ENCODE measurements at places on chromosomes 2 and 18. TPM values are rescaled to one million over a fixed set of nuclear protein-coding genes. Genes with fewer than 3 reads are reported as not detected.

DNA sequence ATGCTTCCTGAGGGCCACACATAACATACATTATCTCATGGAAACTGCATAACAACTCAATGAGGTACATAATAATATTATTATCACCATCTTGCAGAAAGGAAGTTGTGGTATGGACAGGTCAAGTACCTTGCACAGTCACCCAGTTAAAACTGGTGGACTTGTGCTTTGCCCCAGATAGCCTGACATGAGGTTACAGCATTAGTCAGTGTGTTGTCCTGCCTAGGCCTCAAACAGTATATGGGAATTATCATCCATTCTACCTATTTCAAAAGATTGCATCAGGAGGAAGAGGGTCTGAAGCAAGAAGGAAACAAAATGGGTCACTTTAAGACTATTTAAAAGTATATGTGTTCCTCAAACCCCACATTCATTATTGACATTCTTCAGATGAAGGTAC is 5.4 kb upstream of the ANTXR1 start:
- H3K27ac ChIP-seq, result peak overlapping the region; percentile 6
- no peak for DNase-seq
- H3K27me3 ChIP-seq, result no peaks in the 10 kb centered on the region
- H3K4me1 ChIP-seq, result peaks cover 4% of the 10 kb centered on the region
- no peaks in the 10 kb centered on the region for H3K36me3 ChIP-seq

GRCh38 chr2:179239195-179239594 is 25.4 kb downstream of the SESTD1 start:
- no peak for DNase-seq
- no peaks in the 10 kb centered on the region for H3K36me3 ChIP-seq
- H3K4me1 ChIP-seq, result peaks cover 21% of the 10 kb centered on the region
- H3K27ac ChIP-seq, result no peak overlapping the region
- H3K4me3 ChIP-seq, result no peak overlapping the region

- DNase-seq, result peak; percentile 92
- H3K27me3 ChIP-seq, result no peaks in the 10 kb centered on the region
- peak overlapping the region; percentile 57 for H3K27ac ChIP-seq
- H3K4me1 ChIP-seq, result peaks cover 9% of the 10 kb centered on the region
- no peaks in the 10 kb centered on the region for H3K36me3 ChIP-seq
These were observed 119.1 kb downstream of the BAZ2B start for GRCh38 chr2:159497256-159497655.

PPP1R7 gene
- total RNA-seq, result 46.7 TPM

DNA sequence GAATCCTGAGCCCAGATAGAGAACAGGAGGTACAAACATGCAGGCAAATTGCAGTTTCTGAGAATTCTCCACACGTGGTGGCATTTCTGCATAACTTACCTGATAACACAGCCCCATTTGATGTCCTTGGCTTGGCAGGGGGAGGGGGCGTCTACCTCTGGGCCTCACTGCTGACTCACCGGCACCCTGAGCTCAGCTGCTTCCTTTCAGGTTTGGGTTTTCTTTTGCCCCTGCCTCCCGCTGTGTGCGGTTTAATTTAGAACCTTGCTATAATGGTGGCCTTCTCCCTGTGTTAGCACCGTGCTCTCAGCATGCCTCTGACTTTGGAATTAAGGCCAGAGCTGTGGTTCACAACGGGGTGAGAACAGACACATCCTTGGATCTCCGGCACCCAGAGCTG is 4.4 kb downstream of the CTIF start:
- peaks cover 7% of the 10 kb centered on the region for H3K36me3 ChIP-seq
- H3K27me3 ChIP-seq, result no peaks in the 10 kb centered on the region
- H3K27ac ChIP-seq, result no peak overlapping the region
- no peak for DNase-seq

- H3K36me3 ChIP-seq, result no peaks in the 10 kb centered on the region
- H3K4me1 ChIP-seq, result no peaks in the 10 kb centered on the region
- no peak for DNase-seq
These were observed 51.5 kb downstream of the ASB1 start for GRCh38 chr2:238478216-238478615.

GRCh38 chr2:236369661-236370062 is 105.5 kb upstream of the ASB18 start:
- H3K4me1 ChIP-seq, result no peaks in the 10 kb centered on the region
- H3K27ac ChIP-seq, result no peak overlapping the region
- no peak overlapping the region for H3K4me3 ChIP-seq
- H3K36me3 ChIP-seq, result no peaks in the 10 kb centered on the region
- no peak for DNase-seq
- H3K27me3 ChIP-seq, result peaks cover 17% of the 10 kb centered on the region

DNA sequence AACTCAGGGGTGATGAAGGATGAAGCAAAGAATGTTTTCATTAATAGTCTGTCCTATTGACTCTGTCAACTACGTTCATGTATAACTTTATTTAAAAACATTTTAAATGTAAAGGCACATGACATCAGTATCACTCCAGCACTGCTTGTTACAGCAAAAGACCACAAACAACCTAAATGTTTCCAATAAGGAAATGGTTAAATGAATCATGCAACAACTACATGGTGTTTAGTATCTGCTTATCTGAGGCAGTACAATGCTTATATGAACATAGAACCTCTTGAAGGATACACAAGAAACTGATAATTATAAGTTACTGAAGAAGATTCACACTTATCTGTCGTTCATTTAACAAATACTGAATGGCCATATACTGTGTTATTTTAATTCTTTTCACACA is 8.4 kb downstream of the BARD1 start:
- no peaks in the 10 kb centered on the region for H3K27me3 ChIP-seq
- DNase-seq, result no peak
- no peak overlapping the region for H3K27ac ChIP-seq
- no peaks in the 10 kb centered on the region for H3K4me1 ChIP-seq
- no peaks in the 10 kb centered on the region for H3K36me3 ChIP-seq
- no peak overlapping the region for H3K4me3 ChIP-seq

- no peak overlapping the region for H3K27ac ChIP-seq
- peaks cover 90% of the 10 kb centered on the region for H3K27me3 ChIP-seq
- peak; percentile 80 for DNase-seq
- H3K36me3 ChIP-seq, result no peaks in the 10 kb centered on the region
These were observed 990 bp upstream of the GDF7 start for GRCh38 chr2:20666005-20666303.

DNA sequence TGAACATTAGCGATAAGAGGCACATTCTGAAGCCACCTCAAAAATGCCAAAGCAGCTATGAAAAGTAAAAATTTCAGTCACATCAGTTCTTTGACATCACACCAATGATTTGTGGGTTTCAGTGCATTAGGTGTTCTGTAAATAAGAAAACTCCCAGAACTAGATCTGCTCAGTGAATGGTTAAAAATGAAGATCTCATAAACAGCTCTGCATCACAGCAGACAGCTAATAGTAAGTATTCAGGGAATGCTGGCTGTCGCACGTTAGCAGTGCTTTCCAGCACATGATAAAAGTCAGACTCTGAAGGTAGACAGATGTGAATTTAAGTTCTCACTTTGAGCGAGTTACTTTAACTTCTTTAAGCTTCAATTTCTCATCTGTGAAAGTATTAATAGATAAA is 154.9 kb downstream of the SATB2 start:
- peaks cover 31% of the 10 kb centered on the region for H3K36me3 ChIP-seq
- H3K27me3 ChIP-seq, result no peaks in the 10 kb centered on the region
- H3K4me1 ChIP-seq, result peaks cover 53% of the 10 kb centered on the region
- H3K4me3 ChIP-seq, result peak overlapping the region; percentile 36
- H3K27ac ChIP-seq, result peak overlapping the region; percentile 99
- DNase-seq, result no peak

UGT1A8 gene
- total RNA-seq, result not detected

SRD5A2 gene
- total RNA-seq, result not detected

- H3K27ac ChIP-seq, result no peak overlapping the region
- DNase-seq, result no peak
- H3K4me3 ChIP-seq, result no peak overlapping the region
- no peaks in the 10 kb centered on the region for H3K27me3 ChIP-seq
These were observed 28.0 kb downstream of the RBBP8 start for GRCh38 chr18:22961156-22961555.

KCNG2 gene
- not detected for total RNA-seq

DNA sequence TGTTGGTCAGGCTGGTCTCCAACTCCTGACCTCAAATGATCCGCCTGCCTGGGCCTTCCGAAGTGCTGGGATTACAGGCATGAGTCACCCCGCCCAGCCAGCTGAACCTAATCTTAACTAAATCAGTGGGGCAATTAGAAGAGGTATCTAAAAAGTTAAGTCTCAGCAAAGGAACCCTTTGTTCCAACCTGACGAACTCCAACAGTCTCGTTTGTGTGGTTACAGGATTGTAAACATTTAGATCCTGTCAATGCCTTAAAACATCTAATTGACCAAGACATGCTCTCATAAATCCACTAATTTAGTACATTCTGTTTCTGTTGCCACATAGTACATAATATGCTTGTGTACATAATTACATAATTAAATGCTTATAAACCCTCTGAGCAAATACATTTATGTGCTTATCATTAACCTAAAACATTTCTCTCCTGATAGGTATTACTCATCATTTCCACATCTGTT is 31.1 kb upstream of the STK39 start:
- H3K27ac ChIP-seq, result no peak overlapping the region
- no peaks in the 10 kb centered on the region for H3K4me1 ChIP-seq
- no peak for DNase-seq
- no peaks in the 10 kb centered on the region for H3K36me3 ChIP-seq
- peaks cover 5% of the 10 kb centered on the region for H3K27me3 ChIP-seq
- H3K4me3 ChIP-seq, result no peak overlapping the region

GRCh38 chr2:223820549-223820948 is 16.8 kb downstream of the AP1S3 start:
- DNase-seq, result no peak
- H3K27me3 ChIP-seq, result no peaks in the 10 kb centered on the region
- no peaks in the 10 kb centered on the region for H3K36me3 ChIP-seq
- no peak overlapping the region for H3K4me3 ChIP-seq

DNA sequence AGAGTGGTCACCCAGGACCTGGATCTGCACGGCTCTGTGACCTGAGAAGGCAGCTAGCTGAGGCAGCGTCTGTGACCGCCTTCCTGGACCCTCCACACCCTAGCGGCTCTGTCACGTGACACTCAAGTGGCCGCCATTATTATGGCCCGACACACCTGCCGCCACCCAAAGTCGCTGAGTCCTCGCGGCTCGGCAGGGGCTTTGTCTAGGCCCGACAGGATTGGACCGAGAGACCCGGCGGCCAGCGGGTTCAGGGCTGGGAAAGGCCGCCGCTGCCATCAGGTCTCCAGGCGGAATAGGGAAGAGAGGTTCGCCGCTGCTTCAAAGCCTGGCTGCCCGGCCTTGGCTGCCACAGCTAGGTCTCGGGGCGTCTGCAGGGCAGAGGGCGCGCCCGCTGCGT is 1162.5 kb upstream of the LRRTM1 start:
- H3K36me3 ChIP-seq, result no peaks in the 10 kb centered on the region
- no peaks in the 10 kb centered on the region for H3K4me1 ChIP-seq
- DNase-seq, result no peak
- H3K4me3 ChIP-seq, result no peak overlapping the region
- H3K27ac ChIP-seq, result no peak overlapping the region
- H3K27me3 ChIP-seq, result no peaks in the 10 kb centered on the region

CCDC121 gene
- 1.1 TPM for total RNA-seq

ITGB6 gene
- under 0.01 TPM for total RNA-seq

DNA sequence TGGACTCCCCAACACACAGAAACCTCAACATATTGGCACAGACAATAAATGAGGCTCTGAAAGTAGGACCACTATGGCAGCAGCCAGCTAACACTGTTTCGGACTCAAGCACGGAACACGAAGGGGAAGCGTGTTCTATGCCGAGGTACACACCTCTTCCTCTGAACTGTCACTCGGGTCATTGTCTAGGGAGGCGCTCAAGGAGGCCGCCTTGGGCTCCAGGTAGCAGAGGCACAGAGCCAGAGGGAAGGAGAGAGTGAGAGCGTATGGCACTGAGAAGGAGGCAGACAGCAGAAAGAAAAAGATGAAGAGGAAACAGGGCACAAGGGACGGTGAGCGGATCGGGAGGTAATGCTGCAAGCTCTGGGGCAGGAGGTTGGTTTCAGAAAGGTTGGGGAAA is 120.1 kb upstream of the ZBTB14 start:
- no peaks in the 10 kb centered on the region for H3K4me1 ChIP-seq
- no peaks in the 10 kb centered on the region for H3K36me3 ChIP-seq
- no peak overlapping the region for H3K27ac ChIP-seq
- no peak overlapping the region for H3K4me3 ChIP-seq
- H3K27me3 ChIP-seq, result no peaks in the 10 kb centered on the region

RGPD6 gene
- 62.2 TPM for total RNA-seq
